ENCODE measurements at places on chromosomes 4 and X.

GRCh38 chr4:53919535-53919934 is 144.9 kb downstream of the CHIC2 start:
- DNase-seq = peak; percentile 44

- peak; percentile 47 for DNase-seq
Observed at GRCh38 chr4:175308236-175308635, 390.1 kb downstream of the ADAM29 start.

GRCh38 chr4:32037399-32037798 is 1317.2 kb downstream of the PCDH7 start:
- DNase-seq = no peak

DNA sequence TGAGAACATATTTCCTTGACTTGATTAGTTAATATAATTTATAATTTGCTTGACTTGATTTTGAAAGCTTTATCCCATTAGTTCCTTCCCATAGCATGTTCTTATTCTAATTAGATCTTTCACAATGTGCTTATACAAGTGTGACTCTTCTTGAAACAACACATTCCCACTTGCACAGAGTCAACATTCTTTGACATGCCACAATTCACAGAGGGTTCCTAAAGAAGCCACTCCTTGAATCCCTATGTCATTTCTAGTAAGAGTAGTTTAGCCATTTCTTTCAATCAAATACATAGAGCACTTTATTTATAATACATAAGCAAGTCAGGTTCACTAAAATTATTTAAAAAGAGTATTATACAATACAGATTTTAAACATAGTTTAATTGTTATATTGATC is 228.9 kb upstream of the GRID2 start:
- DNase-seq = no peak

DNA sequence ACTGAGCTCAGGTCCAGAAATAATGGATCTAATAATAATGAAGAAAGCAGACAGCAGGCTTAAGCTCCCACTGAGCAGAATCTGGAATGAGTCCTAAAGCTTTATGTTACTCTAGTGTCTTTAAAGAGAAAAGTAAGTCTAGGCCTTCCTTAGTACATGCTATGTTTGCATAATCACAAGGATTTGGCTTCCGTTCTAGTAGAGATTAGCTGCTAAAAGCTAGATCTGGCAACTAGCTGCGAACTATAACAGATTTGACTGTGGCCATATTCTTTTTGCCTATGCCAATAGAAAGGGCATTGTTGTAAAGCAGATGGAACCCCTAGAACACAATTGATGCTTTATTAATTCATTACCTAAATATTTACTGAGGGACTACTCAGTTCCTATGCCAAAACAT is 19.0 kb downstream of the COX7B2 start:
- DNase-seq = no peak

DNA sequence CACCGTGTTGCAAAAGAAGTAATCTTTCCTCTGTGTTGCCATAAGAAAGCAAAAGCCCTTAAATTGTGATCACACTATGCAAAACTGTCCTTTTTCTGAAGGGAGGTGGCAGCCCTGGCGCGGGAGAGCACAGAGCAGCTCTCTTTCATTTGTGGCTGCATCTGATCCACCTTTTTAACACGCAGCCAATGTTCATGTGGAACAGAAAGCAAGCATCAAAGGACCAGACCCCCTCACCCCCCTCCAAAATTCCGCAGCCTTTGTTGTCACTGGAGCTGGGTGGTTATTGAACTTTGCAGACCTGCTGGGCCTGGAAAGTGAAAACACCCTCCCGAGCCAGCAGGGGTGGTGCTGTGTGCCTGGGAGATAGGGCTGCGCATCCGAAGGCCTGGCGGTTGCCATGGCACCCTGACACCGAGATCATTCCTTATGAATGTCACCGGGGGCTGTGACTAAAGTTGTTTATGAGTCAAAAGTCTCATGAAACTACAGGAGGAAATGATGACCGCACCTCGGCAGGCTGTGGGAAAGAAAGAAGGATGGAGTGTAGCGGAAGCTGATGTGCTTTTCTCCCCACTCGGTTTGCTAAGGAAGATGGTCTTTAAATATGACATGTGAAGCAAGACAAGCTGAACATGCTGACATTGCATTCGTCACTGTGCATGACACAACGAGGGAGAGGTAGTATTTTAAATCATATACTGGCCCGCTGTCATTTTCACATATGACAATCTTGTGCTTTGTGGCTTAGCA is 367.4 kb downstream of the UNC5C start:
- peak; percentile 27 for DNase-seq

DNA sequence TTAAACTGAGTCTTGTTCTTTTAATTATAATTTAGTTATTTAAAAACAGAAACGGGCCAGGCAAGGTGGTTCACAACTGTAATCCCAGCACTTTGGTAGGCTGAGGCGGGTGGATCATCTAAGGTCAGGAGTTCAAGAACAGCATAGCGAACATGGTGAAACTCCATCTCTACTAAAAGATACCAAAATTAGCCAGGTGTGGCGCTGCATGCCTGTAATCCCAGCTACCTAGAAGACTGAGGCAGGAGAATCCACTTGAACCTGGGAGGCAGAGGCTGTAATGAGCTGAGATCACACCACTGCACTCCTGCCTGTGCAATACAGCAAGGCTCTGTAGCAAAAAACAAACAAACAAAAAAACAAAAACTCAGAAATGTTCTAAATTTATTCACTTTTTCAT is 852.9 kb downstream of the TECRL start:
- no peak for DNase-seq

DNA sequence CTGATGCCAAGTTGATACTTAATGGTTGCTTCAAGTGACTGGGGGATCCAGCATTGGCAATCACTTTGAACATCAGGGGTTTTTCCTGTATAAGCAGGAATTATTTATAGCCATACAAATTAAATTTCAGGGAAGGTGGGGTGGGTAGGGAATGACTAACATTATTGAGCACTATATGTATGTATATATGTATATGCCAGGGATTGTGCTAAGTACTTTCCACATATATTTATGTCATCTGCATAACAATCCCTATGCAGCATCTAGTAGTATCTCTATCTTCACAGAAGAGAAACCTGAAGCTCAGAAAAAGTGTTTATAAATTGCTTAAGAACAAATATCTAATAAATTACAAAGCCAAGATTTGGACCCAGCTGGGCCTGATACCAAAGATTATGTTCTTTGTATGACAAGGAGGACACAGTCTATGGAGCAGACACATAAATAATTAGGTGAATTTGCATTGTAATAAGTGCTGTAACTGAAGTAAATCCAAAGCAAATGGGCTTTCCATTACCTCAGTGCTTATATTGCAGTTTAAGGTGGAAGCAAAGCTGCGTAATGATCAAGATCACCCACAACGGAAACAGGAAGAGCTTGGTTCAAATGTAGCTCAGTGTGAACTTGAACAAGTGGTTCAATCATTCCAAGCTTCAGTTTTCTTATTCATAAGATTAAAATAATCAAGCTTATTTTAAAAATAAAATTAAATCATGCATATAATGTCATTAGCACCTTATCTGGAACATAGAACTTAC is 18.9 kb upstream of the RASGEF1B start:
- no peak for DNase-seq

GRCh38 chr4:97132435-97132834 is 1010.8 kb downstream of the STPG2 start:
- DNase-seq = no peak

DNA sequence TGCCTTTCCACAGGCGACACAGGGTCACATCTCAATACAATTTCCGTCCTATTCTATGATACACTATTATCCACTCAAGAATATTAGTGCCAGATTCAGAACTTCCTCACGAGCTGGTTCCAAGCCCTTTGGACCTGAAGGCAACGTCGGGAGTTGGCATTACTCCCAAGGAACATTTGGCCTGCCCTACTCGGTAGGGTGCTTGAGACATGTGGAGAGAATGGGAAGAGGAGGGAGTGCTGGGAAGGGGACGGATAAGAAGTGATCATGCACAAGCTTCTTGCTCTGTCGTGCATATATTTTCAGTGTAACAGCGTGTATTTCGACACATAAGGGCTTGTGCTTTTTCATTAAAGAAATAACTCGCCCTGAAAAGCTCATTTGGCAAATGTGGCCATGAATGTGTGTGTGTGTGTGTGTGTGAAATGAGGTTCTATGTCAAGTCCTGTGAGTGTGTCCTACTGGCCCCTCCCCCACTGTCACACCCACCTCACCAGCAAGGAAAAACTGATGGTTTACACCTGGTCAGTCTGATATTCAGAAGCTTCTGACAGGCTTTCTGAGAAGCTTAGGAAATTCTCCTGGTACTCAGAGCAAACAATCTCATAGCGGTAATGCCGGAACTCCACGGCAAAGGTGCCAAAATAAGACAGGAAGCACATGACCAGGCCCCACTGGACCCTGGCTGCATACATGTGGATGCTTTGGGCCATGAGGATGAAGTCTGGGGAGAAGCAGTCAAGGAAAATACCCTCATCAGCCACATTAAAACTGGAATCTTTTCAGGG is 54.8 kb downstream of the ENOPH1 start:
- DNase-seq = no peak

DNA sequence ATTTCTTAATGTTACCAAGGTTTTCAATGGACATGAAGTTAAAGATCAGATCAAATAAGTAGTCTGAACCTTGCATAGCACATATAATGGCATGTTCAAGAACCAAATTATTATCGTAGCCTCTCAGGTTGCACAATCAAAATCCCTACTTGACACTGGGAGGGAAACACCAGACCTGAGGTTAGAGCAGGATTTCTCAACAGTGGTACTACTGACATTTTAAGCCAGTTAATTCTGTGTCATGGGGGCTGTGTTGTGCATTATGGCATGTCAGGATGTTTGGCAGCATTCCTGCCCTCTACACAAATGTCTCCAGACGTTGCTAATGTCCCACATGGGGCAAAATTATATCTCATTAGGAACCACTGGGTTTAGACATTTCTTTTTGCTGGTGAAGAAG is 20.8 kb downstream of the RLIM start:
- peak; percentile 31 for DNase-seq

DNA sequence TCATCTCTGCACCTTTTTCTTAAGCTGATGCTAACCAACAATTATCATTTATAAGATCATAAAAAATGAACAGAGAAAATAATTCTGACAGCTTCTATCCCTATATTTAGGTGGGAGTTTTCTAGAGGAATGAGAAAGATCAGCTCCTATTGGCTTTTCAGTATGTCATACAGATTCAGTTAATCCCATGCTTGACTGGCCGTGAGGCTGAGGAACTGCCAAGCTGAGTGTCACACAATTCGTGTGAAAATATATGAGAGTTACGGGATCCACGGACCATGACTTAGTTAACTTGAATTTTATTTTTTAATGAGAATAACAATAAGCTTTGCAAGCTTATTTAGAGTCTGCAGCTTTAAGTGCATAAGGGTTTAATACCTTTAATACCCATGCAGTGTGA is 37.5 kb downstream of the PHEX start:
- DNase-seq = no peak

- no peak for DNase-seq
Observed at GRCh38 chr4:61375301-61375700, 175.2 kb downstream of the ADGRL3 start.

- no peak for DNase-seq
Observed at GRCh38 chr4:152189451-152190179, 346.3 kb downstream of the FBXW7 start.

DNA sequence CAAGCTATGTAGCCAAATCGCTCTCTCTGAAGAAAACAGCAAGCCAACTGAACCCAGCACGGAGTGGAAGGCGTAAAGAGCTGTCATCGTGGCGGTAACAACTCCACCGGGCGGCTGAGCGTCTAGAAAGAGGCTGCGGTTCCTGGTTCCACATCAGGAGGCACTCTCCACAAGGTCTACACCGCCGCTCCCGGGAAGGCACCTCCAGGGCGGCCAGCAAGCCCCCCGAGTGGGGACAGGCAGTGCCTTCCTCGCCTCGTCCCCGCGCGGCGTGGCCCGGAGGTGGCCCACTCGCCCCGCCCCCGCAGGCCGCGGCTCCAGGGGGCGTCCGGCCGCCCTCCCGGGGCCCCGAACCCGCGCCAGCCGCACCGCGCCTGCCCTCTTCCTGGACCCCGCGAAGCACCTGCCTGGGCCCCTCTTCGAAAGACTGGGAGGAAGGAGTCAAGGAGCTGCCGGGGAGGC is 755 bp downstream of the KLHL8 start:
- peak; percentile 35 for DNase-seq

DNA sequence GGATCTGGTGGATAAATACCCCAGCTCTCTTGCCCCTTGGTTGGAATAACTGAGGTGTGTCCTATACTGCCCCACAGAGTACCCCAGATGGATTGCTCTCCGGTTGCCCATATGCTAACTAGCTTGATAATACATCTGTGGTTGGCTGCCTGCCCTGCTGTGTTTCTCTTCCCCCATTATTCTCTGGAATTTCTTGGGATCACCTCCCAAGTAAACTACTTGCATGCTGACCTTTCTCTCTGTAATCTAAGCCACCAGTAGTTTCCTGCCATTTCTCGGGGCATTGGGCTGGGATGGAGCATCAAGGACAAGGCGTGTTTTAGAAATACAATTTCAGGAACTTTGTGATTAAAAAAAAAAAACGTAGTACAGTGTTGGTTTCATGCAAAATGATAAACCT is 25.2 kb downstream of the PPP1R2C start:
- no peak for DNase-seq

GRCh38 chr4:141642711-141643110 is 6.3 kb downstream of the IL15 start:
- DNase-seq = no peak

- no peak for DNase-seq
Observed at GRCh38 chr4:80074069-80074468, 1.0 kb upstream of the ANTXR2 start.

DNA sequence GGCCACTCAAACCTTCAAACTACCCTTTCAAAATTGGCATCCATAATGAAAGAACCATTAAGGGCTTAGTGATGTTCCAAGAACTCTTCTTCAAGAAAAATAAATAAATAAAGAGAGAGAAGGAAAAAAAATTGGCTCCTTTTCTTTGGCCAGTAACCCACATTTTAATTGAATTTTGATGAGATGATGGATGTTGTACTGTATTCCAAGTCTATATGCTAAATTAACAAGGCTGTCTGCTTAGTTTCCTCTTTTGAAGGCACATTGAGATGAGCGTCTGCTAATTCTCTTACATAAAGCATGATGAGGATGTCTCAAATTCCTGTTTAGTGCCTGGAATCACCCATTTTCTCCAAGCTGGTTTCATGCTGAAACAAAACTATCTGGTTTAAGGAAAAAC is 33.4 kb downstream of the PHOX2B start:
- no peak for DNase-seq

DNA sequence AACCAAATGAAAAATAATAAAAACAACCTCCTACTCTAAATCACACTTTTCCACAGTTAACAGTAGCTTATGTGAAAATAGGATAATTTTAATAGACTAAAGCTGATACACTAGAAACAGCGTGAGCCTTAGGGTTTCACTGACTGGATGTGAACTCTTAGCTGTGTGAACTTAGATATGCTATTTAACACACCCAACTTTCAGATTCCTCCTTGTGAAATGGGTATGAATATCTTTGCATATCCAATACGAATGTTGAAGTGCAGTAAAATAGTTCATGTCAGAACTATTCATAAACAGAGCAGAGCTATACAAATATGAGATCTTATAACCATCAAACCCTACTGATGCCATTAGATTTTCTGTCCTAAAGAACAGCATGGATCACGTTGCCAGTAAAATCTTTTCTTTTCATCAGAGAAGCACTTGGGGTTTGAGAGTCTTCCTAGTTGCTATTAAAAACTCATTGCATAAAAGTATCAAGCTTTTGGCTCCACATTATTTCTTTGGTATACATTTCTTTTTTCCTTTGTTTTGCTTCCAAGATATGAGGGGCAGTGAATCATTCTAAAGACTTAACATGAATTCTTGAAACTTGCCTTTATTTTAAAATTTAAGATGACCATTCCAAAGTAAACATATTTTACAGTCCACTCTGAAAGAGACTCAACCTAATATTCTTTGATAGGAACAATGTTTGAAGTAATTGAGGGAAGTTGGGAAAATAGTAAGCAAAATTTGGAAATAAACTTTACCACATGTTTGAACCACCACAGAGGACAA is 102.4 kb downstream of the CPE start:
- DNase-seq = no peak
